AG04449 (cell line): ENCODE measurements at places on chromosomes 16 and 17.

DNA sequence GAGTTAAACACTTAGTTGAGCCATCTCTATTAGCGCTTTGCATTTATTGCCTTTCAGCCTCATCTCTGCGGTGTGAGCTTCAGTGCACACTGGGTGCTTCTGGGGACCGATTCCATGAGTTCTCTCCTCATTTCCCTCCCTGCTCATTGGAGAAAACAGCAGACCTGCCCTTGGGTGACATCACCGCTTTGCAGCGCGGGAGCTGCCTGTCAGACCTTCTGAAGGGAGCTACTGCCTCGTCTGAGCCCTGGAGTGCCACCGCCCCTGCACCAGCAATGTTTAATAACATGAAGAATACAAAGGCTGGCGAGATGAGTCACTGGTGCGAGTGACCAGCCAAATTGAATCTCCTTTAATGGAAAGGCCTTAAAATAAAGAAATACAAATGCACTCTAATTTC is 30.2 kb upstream of the CPPED1 start:
- no peak for DNase-seq

DNA sequence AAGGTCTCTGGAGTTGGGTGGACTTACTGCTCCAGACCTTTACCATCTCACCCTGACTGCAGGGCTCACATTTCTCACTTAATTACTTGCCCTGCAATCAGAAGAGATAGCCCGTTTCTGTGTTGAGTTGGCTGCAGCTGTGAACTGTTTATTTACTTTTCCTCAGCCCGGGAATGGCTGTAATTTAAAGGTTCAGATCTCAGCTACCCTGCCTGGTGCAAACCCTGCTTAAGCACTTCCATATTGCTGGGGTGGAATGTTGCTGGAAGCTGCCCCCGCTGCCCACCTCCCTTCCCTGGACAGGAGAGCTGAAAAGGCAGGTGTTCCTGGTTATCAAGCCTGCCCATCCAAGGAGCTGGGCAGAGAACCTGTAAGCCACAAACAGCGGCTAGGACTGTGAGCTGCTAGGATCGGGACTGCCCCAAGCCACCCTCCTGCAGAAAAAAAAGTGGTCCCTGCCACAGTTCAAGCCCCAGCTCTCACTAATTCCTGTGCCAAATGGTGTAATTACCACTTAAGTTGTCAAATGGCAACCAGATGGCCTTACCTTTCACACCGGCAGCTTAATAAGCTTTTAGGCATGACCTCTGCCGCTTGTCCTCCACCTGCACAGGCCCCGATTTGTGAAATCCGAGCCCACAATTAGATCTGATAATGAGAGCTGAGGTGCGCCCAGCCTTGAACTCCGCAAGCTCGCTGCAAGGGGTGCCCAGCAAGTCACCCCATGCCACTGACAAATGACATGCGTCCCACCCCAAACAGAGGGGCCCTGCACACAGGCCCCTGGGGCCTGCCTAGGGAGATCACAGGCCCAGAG is 269.8 kb downstream of the C16orf95 start:
- no peak for DNase-seq

DNA sequence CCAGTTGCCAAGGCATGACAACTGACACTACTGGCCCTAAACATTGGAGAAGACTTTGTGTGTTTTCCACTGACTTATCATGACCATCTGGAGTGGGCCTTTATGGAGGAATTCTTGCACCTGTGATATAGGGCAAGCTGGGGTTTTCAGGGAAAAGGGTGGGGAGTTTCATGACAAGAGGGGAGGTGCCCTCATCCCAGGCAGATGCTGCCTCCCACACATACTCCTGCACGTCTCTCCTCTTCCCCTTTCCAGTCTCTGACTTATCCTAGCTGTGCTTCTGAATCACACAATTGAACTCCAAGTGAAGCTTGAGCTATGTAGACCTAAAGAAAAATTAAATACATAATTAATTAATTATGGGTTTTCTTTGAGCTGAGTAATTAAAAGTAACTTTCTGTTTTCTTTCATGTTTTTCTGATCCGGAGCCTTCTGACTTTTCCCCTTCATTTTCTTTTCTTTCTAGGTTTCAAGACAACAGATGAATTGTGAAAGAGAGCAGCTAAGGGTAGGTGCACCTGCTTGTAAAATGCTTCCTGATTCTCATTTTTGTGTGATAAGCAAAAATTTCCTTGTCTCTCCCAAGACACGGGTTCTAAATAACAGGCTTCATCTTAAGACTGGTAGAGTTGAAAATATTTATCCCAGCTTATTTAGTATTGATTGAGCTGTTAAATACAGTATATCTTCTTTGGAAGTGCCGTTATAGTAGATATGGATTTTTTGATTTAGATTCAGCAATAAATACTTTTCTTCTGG is 280.9 kb upstream of the RBFOX1 start:
- no peak for DNase-seq

DNA sequence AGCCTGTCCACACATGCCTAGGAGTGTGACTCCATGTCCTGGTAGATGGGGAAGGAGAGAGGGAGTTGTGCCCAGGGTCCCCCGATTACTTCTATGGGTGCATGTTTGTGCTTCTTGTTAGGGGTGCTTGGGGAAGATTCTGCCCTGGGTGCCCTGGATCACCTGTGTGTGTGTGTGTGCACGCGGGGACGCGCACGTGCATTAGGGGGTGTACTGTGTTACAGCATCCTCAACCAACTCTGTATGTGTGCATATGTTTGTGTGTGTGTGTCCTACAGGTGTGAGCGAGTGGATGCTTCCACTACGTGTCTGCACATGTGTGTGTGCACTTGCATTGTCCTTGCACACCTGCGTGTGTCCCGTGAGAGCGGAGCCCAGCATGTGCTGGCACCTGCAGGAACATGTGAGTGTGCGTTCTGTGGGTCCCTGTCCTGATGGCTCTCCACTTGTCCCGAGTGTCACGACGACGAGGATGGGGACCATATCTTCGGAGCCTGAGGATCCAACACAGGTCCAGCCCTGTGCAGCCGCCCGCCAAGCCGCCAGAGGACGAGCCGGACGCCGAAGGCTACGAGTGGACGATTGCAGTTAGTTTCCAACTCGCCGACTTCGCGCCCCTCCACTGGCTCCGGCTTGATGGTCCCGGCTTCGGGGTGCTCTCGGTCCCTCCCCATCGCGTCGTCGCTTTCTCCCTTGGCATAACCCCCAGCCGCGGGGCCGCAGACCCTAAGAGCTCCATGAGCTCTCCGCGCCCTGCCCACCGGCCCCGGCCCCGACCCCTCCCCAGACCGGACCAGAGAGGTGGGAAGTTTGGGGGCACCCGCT is 6.0 kb upstream of the TBC1D3B start:
- no peak for DNase-seq

- no peak for DNase-seq
Observed at GRCh38 chr17:14794961-14795360, 470.2 kb downstream of the PMP22 start.

DNA sequence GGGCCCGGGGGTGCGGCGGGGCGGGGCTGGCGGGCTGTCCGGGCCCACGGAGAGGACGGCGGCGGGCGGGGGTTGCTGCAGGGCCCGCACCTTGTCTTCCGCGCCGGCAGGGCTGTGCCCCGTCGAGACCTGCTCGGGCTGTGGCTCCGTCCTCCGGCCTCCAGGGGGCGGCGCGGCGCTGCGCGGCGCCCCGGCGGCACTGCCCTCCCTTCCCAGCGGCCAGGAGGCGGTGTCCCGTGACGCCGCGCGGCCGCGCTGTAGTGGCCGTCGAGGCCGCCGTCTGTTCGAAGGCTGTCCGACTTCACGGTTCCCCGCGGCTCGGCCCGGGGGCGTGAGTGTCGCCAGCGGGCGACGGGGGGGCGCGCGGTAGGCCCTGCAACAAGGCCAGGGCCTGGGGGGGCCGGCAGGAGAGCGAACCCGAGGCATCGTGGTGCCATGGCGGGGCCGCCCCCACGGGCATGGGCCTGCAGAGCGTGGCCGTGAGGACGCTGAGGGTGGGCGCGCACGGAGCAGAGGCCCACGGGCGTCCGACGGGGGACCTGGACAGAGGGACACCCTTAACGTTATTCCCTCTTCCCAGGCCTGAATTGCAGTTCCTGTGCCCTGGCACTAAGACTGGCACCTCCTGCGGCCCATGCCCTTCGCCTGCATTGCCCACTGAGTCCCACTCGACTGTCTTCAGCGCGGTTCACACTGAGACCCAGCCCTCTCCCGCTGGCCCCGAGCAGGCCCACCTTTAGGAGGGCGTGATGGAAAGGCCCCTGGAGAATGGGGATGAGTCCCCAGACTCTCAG is at the start of gene PLEKHG4:
Gene PLEKHG4 (plus strand): TSS at position 237 of the 794 bp plus-strand sequence. CDS start 513 bp downstream, at position 750.
- DNase-seq = no peak

- no peak for DNase-seq
Observed at GRCh38 chr16:88983771-88984687, 7.0 kb upstream of the CBFA2T3 start.

DNA sequence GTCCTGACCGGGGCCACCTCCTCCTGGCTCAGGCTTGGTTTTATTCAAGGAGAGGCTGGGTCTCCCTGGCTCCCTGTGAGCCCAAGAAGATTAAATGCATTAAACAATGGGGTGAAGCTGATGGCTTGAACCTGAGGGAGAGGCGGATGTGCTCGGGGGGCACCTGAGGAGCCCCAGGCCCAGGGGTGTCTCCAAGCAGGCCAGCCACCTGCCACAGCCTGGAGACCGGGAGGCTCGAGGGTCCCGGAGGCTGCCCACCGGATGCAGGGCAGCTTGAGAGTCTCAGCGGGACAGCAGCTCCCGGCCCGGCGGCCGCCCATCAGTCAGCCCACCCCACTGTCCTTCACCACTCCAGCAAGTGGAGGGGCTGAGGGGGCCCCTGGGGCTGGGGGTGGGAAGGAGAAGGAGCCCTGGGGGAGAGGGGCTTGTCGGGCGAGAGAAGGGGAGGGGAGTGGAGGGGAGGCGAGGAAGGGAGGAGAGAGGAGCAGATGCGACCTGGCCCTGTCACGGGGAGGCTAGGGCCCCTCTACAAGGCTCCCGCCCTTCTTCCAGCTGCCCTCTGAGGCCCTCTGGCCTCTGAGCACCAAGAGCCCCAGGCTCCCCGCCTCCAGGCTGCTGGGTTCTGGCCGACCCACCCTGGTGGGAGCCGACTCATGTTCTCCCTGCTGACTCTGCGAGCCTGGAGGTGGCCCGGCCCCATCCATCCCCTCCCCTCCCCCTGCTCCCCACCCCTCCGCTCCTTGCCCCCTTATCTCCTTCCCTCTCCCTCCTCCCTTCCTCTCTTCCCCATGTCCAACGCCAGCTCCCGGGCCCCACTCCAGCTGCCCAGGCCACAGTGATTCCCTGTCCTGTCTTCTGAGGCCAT is 13.2 kb downstream of the CD7 start:
- DNase-seq = no peak

DNA sequence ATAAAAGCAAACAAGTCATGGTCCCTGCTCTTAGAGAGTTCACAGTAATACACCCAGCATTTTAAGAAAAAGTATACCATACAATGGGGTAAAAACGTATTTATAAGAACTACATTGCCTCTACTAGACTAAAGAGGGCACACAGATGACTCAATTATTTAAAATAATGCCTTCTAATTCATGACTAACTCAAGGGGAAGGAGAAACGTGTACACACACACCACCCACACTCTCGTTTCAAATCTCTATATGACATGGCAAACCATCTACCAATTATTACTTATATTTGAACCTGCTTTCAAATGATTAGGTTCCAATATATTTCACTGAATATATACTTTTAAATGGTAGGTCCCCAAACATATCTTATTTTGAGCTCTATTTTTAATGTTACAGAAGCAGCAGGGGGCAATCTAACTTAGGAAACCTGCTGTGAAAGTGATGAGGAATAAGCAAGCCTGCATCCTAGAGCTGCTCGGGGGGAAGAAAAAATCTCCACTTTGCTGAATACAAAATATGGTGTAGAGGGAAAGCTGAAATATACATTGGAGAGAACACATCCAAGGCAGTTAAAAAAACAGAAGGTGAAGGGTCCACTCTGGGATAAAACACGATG is 232.4 kb upstream of the PSMD7 start:
- DNase-seq = no peak
